Activated naive CD8-positive, alpha-beta T cell treated with anti-CD3 and anti-CD28 coated beads for 36 hours (primary cell): ENCODE measurements at places on chromosomes 1 and 21. TPM values are rescaled to one million over a fixed set of nuclear protein-coding genes. Genes with fewer than 3 reads are reported as not detected.

GRCh38 chr21:16863908-16864307 lies 648.9 kb upstream of the CXADR start:
- no peak for DNase-seq

GRCh38 chr1:244077473-244078220 lies 26.6 kb downstream of the ZBTB18 start:
- DNase-seq: no peak

The CD160 gene
- total RNA-seq: 14.4 TPM

DNA sequence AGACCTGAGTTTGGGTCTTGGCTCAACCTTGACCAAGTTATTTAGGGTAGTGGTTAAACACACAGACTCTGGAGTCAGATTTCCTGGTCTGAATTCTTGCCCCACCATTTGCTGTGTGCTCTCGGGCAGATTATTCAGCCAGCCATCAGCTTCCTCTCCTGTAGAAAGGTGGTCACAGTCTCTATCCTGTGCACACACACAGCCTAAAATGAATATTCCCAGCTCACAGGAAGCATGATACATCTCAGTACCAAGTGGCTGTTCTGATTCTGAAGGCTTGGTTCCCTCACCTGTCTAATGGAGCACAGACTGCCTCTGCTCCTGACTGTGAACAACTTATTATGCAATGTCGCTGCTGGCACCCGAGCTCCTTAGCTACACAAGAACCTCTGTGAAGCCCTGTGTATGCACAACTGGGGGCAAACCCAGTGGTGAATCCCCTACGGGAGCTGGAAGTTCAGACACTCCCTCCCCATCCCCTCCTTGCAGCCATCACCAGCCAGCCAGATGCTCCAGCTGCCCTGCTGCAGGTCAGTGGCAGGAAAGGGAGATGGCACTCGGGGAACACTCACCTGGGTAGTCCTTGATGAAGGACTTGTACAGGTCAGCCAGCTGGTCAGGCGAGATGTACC lies 13.7 kb downstream of the ENO1 start:
- DNase-seq: no peak

GRCh38 chr1:11054666-11055065 lies 5.2 kb downstream of the SRM start:
- no peak for DNase-seq

- DNase-seq: no peak
Observed at GRCh38 chr1:83819436-83819835, 179.5 kb downstream of the TTLL7 start.

GRCh38 chr1:91751275-91751674 lies 134.7 kb downstream of the TGFBR3 start:
- DNase-seq: no peak

- DNase-seq: no peak
Observed at GRCh38 chr1:238408737-238409136, 518.0 kb upstream of the ZP4 start.

DNA sequence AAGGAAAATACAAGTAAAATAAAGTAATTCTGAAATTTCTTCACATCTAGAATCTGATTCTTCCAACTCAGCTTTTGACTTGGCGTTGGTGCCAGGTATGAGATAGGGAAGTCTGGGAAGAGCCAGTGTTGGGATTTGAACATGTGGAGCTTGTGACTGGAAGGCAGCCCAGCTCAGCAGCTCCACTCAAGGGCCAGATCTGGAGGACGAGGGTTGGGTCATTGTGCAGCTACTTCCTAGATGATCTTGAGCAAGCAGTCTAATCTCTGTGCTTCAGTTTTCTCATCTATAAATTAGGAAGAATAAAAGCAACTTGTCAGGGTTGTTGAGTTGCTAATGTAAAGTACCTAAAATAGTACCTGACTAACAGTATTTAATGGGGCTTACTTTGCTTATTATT lies 5.0 kb downstream of the ADARB1 start:
- no peak for DNase-seq

The ATAD3C gene
- 1.3 TPM for total RNA-seq

DNA sequence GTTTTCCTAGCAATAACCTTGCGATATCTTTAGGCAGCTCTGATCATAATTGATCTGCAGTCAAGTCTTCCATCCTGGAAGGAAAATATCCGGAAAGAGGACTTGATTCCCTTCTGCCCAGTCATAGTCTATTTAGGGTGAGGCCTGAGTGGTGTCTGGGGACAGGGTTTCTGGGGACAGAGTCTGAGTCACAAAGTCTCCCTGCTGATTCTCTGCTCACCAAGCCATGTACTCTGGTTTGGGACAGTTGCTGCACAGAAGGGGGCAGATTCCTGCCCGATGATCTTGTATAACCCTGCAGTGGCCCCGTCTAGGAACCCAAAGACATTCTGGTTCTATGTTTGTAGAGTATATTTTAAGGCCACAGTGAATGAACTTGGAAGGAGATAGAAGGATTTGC lies 178.8 kb downstream of the KCNJ6 start:
- no peak for DNase-seq

The DR1 gene
- total RNA-seq: 92.0 TPM

The ZMYND12 gene
- 0.47 TPM for total RNA-seq

DNA sequence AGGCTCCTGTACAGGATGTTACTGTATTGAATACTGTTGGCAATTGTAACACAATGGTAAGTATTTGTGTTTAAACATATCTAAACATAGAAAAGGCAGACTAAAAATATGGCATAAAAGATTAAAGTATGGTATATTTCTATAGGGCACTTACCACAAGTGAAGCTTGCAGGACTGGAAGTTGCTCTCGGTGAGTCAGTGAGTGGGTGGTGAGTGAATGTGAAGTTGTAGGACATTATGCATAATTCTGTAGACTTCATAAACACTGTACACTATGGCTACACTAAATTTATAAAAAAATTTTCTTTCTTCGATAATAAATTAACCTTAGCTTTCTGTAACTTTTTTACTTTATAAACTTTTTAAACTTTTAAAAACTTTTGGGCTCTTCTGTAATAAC lies 13.7 kb upstream of the TRIM62 start:
- no peak for DNase-seq

GRCh38 chr1:165999826-166000225 lies 167.0 kb downstream of the FAM78B start:
- DNase-seq: no peak

The LRRC53 gene
- not detected for total RNA-seq

The TAS1R1 gene
- total RNA-seq: not detected

The PTPN22 gene
- total RNA-seq: 67.9 TPM

GRCh38 chr1:59415286-59415850 lies 118.5 kb downstream of the FGGY start:
- DNase-seq: no peak

The CYYR1 gene
- total RNA-seq: not detected

- no peak for DNase-seq
Observed at GRCh38 chr1:8571200-8571984, 246.0 kb downstream of the RERE start.

The PROK1 gene
- not detected for total RNA-seq

DNA sequence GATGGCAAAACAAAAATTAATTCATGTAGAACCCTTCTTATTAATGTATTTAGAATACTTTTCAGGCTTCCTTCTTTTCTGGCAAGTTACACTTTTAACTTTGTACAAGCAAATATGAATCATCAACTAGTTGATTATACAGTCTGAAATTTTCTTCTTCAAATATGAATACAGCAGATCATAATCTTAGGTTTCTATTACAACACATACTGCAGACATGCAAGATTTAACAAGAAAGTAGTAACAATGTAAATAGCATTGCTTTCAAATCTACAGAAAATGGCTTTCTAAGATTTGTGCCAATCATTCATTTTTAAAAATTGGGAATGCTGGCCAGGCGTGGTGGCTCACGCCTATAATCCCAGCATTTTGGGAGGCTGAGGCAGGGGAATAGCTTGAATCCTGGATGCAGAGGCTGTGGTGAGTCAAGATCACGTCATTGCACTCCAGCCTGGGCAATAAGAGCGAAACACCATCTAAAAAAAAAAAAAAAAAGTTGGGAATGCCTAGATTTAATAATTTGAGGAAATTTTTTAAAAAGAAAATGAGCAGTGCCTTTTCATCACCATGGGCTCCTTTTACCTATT lies 68.4 kb upstream of the DPYD start:
- DNase-seq: no peak

The IL10RB gene
- 25.9 TPM for total RNA-seq

GRCh38 chr1:104874044-104874443 lies 1124.3 kb downstream of the AMY1C start:
- DNase-seq: no peak

DNA sequence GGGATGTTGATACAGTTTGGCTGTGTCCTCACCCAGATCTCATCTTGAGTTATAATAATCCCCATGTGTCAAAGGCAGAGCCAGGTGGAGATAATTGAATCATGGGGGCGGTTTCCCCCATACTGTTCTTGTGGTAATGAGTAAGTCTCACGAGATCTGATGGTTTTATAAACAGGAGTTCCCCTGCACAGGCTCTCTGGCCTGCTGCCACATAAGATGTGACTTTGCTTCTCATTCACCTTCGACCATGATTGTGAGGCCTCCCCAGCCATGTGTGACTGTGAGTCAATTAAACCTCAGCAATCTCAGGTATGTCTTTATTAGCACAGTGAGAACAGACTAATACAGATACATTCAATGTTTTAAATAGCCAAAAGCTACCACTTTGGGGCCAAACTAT lies 41.1 kb downstream of the SLC35F3 start:
- no peak for DNase-seq

GRCh38 chr1:232476538-232476950 lies 153.4 kb downstream of the SIPA1L2 start:
- DNase-seq: no peak

DNA sequence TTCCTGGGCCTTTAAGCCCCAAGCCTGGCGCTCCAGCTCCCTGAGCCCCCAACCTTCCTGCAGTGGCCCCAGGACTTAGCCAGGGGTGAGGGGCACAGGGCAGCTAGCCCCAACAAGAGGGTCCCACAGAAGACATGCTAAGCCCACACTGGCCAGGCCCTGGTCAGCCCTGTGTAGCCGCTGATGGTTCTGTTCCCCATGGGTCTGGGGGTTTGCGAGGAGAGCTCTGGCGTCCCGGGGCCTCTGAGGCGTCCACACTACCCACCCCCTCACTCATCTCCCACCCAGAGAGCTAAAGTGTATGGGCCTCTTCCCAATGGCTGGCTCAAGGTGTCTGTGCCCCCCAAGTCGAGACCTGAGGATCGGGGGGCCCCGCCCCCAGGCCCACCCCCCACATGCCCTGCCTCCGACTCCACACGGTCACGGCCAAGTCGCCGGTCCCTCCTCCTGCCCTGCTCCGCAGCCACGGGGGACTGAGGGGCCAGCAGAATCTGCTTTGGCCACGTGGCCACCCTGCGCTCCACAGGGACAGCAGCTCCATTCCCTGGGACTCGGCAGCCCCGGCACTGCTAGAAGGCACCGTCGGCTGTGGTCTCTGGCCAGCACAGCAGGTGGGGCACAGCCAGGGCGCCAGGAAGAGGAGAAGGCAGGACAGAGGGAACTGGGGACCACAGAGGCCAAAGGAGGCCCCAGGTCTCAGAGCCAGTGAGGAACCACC lies 7.8 kb downstream of the TNFRSF18 start:
- no peak for DNase-seq

DNA sequence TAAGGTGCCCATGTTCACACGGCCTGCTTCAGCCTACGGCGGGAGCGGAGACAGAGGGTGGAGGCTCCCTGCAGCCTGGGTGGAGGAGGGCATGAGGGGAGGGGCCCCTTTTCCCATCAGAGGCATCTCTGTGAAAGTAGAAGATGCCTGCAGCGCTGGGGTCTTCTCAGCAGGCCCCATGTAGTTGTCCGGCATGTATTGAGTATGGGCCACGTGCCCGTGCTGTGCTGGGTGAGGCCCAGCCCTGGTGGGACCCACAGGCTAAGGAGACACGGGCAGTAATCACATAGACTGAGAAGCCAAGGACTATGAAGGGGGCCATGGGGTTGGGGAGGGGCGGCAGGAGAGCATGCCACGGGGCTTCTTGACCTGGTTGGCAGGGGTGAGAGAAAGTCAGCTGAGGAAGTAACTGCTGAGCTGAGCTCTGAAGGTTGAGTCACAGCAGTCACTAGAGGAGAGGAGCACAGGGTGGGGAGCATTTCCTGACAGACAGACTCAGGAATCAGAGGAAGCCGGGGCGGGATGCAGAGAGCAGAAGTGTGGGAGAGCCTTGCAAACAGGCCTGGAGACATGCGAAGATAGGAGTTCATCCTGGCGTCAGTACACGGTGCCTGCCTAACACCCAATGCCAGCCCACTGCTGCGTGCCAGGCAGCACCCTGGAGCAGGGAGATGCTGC lies 21.6 kb downstream of the PSEN2 start:
- DNase-seq: no peak

- no peak for DNase-seq
Observed at GRCh38 chr21:21165063-21165645, 166.9 kb downstream of the NCAM2 start.

DNA sequence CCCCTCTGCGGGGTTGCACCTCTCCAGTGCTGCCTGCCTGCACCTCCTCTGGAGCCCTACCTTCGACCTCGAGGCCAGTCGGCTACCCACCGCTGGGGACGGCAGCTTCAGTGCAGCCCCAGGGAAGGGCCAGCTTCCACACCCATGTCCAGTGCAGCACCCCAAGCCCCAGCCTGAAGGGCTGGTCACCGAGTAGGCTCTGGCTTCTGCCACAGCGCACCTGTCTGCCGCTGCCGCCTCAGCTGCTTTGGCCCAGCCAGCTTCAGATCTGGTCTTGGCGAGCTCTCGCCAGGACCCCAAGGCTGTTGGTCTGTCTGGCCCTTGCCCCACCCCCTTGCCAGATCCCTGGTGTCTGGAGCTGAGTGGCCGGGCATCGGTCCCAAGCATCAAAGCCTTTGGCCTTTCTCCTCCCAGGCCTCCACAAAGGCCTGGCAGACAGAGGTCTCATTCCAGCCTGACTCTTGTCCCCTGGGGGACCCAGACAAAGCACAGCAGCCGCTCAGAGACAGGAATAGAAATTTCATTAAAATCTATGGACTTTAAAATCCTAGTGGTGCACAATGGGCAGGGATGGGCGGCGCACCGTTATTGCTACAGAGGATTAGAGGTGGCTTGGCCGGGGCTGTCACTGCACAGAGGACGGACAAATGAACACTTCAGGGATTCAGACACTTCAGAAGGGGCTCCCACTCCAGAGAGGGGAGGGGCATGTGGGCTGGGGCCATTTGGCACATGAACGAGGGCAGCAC lies 4.8 kb downstream of the CCDC24 start:
- no peak for DNase-seq

DNA sequence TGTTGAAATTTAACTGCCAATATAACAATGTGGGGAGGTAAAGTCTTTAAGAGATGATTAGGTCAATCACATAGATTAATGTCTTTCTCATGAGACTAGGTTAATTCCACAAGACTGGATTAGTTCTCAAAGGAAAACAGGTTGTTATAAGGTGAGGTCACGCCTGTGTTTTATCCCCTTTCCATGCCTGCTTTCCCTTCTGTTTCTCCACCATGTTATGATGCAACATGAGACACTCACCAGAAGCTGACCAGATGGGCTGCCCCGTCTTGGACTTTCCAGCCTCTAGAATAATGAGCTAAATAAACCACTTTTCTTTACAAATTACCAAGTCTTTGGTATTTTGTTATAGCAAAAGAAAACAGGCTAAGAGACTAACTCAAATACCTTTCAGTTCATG lies 70.8 kb downstream of the DDAH1 start:
- no peak for DNase-seq
